ENCODE measurements at places on chromosomes 12 and 14. TPM values are rescaled to one million over a fixed set of nuclear protein-coding genes. Genes with fewer than 3 reads are reported as not detected.

- DNase-seq: no peak
Measured at GRCh38 chr12:16520328-16520727, 85.6 kb downstream of the LMO3 start.

DNA sequence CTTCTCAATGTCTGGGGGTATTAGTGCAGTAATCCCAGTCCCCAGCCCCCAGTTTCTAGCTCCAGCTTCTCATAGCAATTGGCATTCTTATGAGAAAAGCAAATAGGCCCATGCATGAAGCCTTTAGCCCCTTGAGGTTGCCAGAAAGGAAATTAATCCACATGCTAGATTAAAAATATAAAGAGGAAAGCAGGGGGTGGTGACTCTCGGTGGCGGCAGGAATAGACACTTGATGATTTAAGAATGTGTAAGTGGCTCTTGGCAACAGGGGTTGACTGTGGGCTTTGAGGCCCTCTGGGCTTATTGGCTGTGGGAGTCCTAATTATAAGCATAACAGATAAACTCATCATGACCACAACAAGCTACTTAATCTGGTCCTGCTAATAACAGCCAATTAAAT is 1367.3 kb upstream of the FLRT2 start:
- DNase-seq: no peak

GRCh38 chr14:86450085-86450484 is 920.1 kb downstream of the FLRT2 start:
- DNase-seq: no peak

GRCh38 chr14:66939409-66939808 is 249.8 kb upstream of the GARIN2 start:
- no peak for DNase-seq

DNA sequence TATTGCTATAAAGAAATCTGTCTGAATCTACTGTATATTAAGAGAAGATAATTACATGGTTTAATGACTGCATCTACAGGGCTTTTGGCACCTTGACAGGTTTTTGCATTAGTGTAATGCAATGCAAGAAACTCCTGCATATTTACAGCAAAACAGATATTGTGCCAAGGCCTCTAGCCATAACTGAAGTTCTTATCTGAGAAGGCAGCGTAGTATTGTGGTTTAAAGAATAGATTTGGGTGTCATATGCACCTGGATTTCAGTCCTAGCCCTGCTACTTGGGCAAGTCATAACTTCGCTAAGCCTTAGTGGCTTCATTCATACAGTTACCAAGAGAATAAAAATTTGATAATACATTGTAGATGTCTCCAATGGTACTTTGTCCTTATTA is 350.1 kb downstream of the CCDC91 start:
- no peak for DNase-seq

DNA sequence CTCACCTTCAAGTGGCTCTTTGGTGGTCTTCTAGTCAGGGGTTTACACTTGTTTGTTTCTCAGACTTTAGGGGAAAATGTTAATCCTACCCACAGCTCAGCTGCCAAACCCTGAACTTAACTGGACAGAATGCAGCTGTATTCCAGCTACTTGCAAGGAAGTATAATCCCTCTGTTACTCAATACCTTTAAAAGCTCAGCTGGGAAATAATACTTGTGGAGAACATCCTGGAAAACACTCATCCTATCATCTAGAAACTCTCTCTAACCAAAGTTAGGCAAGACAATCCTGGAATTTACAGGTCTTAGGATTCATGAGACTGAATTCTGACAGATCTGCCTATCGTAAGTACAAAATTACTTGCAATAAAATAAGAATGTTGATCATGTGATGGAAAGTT is 404.1 kb downstream of the ADAMTS20 start:
- DNase-seq: no peak

DNA sequence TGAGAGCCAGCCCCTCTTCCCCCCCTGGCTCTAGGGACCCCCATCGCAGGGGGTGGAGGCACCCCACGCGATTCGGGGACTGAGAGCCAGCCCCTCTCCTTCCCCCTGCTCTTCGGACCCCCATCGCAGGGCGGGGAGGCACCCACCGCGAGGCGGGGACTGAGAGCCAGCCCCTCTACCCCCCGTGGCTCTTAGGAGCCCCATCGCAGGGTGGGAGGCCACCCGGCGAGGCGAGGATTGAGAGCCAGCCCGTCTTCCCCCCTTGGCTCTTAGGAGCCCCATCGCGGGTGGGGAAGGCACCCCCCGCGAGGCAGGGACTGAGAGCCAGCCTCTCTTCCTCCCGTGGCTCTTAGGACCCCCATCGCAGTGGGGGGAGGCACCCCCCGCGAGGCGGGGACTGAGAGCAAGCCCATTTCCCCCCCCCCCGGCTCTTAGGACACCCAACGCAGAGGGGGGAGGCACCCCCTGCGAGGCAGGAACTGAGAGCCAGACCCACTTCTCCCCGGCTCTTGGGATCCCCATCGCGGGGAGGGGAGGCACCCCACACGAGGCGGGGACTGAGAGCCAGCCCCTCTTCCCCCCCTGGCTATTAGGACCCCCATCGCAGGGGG is 45.6 kb downstream of the DDX11 start:
- no peak for DNase-seq

GRCh38 chr14:104321802-104322130 is 183.4 kb downstream of the KIF26A start:
- no peak for DNase-seq

DNA sequence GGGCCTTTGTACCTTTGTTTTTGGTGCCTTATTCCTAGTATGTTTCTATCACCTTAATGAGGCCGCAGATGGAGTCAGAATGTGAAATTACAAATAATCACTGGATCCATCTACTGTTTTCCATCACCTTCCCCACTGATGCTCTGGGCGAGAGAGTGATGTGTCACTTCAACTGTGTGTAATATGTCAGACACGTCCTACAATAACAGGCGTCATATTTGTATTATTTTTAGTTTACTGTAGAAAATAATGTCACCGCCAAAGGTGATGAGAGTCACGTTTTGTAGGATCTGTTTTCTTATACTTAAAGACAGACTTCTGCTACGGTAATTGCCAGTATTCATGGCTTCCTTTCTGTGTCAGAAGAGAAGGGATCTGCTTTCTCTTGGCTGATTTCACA is 22.4 kb upstream of the P2RX4 start:
- no peak for DNase-seq

DNA sequence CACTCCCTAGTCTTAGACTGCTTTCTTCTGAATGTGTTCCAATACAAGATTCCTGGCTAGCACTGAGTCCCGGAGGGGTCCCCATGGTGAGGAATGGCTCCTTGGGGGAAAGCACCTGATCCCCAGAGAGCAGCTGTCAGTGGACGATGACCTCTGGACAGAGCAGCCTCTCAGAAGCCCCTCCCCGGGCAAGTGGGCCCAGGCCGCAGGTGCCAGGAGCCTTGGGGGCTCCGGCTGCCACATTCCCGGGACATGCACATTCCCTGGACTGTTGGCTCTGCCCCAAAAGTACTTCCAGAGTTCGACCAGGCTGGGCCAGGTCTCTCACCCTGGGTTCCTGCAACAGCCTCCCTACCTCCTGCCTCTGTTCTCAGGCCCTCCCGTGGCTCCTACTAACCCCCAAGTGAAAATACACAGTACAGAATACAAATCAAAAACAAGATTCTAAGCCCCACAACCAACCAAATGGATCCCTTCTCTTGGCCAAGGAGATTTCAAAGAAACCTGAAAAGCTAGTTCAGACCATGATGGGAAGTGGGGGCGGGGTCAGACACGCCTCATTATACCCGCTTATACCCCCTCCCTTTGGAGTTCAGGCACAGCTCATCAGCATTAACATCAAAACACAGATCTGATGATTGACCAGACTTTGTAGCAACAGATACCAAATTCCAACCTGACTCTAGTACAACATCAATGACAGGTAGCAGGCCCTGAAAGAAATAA is 23.3 kb upstream of the BTBD6 start:
- DNase-seq: no peak

DNA sequence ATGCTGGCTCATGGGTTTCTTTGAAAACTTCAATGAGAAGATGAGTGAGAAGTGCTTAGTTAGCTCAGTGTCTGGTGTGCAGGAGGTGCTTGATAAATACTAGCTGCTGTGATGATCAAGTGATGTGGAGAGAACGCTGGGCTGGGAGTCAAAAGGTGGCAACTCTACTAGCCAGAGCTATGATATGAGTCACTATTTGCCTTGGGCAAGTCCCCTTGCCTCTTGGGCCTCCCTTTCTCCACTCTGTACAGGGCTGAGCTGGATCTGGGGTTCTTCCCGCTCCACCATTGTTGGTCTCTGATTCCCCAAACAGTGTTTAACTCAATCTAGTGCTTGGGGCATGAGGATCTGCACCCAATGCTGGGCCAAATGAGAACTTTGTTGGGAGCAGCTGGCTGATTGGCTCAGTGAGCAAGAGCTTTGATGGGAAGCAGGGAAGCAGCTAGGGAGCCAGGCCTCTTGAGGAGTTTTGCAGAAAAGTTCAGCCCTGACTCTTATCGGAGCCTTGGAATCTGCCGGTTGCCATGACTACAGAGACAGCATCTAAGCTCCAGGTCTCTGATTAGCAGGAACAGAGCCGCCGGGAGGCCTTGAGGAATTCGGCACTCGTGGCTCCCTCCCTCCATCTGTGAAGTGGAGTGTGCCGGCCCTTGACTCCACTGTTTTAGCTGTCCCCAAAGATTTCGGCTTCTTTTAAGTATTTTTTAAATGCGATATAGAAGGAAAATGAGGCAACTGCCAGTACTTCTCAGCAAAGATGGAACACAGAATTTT is 82.1 kb upstream of the HSPB8 start:
- no peak for DNase-seq

GRCh38 chr12:76478045-76478444 is 81.5 kb downstream of the OSBPL8 start:
- DNase-seq: no peak

GRCh38 chr14:76085358-76085757 is 66.4 kb upstream of the GPATCH2L start:
- DNase-seq: no peak

- DNase-seq: no peak
Measured at GRCh38 chr14:68245146-68246073, 425.8 kb downstream of the RAD51B start.

- DNase-seq: no peak
Measured at GRCh38 chr14:67729072-67729885, 27.6 kb downstream of the RDH12 start.

- DNase-seq: no peak
Measured at GRCh38 chr14:104932676-104933631, 8.3 kb downstream of the PLD4 start.

DNA sequence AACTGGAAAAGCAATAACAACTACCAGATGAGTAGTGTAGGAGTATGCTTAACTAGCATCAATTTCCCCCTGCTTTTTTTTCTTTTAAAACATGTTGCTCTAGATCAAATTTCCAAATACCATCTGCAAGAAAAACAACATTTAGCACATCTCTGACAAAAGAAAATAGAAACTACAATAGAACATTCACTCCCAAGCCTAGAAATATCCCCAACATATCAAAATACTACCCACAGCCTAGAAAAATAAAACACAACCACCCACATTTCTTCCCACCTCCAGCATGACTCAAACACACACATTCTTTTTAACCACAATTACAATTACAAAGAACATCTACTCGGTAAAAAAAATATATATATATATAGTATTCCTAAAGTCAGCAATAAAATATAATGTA is 120.0 kb downstream of the PPFIA2 start:
- DNase-seq: no peak

GRCh38 chr14:58566979-58567378 is 70.8 kb upstream of the DACT1 start:
- no peak for DNase-seq

DNA sequence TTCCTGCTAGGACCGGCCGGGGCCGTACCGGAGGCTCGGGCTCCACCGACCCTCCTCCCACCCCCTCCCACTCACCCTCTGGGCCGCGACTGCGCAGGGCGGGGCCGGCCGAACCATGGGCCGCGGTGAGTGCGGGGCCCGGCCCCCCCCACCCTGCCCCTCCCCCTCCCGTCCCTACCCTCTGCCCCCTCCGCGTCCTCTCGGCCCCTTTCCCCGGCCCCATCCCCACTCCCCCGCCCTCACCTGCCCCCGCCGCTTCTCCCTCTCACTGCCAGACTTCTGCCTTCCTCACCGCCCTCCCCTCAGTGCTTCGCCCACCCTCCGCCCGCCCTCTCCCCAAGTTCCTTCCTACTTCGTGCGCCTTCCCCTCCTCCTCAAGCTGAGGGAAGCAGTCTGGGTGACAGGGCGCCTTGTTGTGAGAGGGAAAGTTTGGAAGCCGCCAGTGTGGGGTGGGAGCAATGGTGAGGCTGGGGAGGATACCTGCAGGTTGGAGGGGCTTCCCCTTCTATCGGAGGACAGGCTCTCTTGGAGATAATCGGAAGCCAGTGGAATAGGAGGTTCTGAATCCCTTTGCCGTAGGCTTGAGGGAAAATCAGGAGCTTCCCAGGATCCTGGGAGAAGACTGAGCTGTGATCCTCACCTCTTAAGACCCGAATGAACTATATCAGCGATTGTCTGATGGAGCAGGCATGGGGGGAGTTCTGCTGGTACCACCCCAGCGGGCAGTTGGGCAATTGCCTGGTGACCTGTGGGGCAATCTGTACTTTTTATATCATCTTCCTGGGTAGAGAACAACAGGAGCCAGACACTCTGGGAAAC is 472 bp downstream of the MBD6 start:
- no peak for DNase-seq

DNA sequence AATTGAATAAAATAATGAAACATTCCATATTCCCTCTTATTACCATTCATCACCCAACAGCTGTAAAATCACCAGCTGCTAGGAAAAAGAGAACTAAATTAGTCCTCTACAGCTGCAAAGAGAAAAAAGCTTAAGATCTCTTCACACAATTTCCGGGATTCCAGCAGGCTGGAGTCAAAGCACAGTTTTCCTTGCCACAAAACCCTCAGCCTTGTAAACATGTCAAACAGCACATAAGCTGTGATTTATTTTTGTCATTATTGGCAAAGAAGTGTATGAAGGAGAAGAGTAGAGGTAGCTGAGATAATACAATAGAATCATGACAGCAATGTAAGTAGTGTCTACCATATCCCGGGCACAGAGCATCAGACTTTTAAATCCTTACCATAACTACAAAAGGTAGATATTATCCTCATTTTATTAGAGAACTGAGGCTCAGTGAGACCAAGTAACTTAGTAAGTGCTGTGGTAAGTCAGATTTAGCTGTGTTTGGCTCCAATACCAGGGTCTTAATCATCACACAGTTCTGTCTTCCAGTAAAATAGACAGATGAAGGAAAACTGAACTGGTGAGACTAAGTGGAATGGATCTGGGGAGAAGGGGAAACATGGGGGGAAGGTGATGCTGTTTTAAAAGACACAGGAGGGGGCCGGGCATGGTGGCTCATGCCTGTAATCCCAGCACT is 57.3 kb downstream of the NTN4 start:
- DNase-seq: no peak

DNA sequence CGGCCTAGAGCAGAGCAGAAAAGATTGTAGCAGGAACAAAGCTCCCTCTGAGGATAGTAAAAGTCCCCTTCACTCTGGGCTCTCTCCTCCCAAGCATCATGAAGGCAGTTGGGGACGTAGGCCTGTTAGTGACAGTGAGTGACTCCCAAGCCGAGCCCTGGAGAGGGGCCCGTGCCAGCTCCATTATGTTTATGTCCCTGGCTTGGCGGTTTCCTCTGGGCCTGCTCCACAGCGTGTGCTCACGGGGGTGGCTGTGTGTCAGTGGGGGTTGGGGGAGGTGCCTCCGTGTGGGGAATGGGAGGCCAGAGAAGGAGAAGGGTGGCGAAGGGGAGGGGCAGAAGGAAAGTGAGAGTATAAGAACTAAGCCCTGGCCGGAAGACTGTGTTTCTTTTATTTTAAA is 170.0 kb upstream of the VASH1 start:
- DNase-seq: no peak

The TPH2 gene
- total RNA-seq: not detected

The TMEM229B gene
- 2.9 TPM for total RNA-seq

The AHNAK2 gene
- 47.2 TPM for total RNA-seq

The ENDOU gene
- not detected for total RNA-seq
